ENCODE measurements at places on chromosomes 3 and 15.

DNA sequence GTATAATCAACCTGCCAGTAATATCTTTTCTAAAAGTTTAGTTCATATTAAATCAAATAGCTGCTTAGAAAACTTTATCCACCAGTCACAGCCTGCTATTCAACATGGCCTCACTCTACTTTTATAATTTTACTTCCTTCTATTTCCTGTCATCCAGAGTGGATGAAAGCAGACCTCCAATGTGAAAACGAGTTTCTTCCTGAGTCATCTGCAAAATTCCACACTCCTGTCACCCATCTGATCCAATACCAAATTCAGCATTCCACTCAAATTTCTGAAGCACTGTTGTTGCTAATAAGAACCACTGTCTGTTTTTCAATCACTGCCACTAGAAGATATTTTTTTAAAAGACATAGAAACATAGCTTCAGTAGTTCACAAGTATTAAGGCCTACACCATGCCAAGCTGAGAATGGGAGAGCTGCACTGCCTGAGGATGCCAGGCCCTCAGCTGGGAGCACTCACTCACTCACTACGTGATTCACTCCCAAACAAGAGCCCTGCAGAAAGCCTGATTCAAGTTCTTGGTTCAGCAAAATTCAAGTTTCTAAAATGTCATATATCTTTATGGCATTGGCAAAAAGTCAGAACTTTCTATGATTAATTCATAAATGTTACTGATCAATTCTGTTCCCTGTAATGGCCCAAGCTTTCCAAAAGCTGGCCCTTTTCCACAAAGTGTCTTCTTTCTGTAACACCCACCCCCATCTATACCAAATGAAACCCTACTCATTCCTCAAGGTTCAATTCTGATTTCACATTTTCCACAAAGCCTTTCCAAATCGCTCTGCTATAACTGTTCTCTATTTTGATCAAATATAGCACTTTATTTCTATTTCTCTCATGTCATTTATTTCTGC lies 82.9 kb downstream of the FSIP1 start:
- DNase-seq, result no peak

GRCh38 chr3:140816372-140817195 lies 125.1 kb upstream of the SLC25A36 start:
- DNase-seq, result no peak

DNA sequence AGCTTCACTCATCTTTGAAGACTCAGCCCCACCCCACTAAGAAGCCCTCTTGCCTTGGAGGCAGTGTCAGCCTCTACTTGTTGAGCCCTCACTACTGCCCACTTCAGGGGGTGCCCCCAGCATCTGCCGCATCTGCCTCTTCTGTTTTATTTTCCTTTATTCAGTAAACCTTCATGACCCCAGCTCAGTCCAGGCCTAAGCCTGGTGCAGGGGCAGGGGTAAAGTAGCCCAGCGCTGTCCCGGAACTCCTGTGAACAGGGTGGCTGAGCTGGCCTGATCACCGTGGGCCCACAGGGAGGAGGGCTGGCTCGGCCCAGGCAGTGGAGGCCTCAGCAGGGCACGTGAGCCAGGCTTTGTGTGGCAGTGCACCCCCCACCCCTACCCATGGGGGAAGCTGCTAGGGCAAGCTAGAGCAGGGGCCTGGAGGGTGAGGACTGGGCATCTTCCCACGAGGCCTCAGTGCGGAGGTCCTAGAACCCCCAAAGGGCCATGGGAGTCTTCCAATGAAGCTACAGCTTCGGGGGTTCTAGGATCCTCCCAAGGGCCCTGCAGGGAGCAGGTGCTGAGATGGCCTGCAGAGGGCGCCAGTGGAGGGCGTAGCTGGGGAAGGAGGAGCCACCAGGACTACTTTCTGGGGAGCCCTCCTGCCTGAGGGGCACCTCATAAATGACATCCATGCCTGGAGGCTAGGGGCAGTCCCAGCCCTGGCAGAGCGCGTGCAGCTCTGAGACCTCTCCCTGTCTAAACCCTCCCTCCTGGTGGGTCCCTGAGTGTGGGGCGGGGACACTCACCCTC lies 36.0 kb downstream of the TSPAN3 start:
- peak; percentile 79 for DNase-seq

- DNase-seq, result no peak
Observed at GRCh38 chr3:126100634-126101301, 16.8 kb upstream of the SLC41A3 start.

DNA sequence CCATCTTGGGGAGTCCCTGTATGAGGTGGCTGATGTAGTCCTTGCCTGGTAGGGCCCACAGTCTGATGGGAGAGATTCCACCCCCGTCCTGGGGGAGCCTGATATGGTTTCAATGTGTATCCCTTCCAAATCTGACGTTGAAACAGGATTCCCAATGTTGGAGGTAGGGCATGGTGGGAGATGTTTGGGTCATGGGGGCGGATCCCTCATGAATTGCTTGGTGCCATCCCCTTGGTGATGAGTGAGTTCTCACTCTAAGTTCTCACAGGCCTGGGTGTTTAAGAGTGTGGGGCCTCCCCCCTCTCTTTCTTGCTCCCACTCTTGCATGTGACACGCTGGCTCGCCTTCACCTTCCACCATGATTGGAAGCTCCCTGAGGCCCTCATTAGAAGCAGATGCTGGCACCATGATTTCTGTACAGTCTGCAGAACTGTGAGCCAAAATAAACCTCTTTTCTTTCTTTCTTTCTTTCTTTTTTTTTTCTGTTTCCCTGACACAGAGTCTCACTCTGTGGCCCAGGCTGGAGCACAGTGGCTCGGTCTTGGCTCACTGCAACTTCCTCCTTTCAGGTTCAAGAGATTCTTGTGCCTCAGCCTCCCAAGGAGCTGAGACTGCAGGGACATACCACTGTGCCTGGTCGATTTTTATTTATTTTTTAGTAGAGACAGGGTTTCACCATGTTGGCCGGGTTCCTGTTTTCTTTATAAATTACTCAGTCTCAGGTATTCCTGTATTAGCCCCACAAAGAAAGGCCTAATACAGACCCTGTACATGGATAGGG lies 28.6 kb downstream of the ITGA11 start:
- no peak for DNase-seq

GRCh38 chr3:114460459-114460858 lies 166.6 kb downstream of the TIGIT start:
- DNase-seq, result no peak

DNA sequence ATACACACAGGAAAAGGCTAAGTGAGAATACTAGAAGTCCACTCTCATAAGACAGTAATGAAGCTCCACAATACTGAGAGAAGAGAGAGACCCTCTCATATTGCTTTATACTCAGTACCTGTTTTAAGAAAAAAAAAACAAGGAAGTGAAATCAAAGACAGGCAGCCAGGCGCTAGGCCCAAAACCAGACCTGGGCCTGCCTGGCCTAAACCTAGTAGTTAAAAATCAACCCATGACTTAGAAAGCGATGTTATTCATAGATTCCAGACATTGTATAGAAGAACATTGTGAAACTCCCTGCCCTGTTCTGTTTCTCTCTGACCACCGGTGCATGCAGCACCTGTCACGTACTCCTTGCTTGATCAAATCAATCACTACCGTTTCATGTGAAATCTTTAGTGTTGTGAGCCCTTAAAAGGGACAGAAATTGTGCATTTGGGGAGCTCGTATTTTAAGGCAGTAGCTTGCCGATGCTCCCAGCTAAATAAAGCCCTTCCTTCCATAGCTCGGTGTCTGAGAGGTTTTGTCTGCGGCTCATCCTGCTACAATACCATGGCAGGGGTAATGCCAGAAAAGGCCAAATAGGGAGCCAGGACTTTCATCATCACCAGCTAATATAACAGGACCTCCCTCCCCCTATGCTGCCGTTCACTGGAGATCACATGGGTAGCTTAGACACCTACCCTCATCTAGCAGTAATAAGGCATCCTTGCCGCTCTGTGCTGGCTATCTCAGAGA lies 1294.1 kb downstream of the NSUN3 start:
- no peak for DNase-seq

- DNase-seq, result no peak
Observed at GRCh38 chr3:177538048-177538749, 340.9 kb upstream of the TBL1XR1 start.

- no peak for DNase-seq
Observed at GRCh38 chr3:195227871-195228270, 43.1 kb downstream of the XXYLT1 start.

Measured in activated CD8-positive, alpha-beta memory T cell treated with anti-CD3 and anti-CD28 coated beads for 24 hours (primary cell).